ENCODE measurements at places on chromosomes 5 and 9.

GRCh38 chr5:140345919-140346347, 470 bp downstream of the HBEGF start:
- DNase-seq, result peak; percentile 86

DNA sequence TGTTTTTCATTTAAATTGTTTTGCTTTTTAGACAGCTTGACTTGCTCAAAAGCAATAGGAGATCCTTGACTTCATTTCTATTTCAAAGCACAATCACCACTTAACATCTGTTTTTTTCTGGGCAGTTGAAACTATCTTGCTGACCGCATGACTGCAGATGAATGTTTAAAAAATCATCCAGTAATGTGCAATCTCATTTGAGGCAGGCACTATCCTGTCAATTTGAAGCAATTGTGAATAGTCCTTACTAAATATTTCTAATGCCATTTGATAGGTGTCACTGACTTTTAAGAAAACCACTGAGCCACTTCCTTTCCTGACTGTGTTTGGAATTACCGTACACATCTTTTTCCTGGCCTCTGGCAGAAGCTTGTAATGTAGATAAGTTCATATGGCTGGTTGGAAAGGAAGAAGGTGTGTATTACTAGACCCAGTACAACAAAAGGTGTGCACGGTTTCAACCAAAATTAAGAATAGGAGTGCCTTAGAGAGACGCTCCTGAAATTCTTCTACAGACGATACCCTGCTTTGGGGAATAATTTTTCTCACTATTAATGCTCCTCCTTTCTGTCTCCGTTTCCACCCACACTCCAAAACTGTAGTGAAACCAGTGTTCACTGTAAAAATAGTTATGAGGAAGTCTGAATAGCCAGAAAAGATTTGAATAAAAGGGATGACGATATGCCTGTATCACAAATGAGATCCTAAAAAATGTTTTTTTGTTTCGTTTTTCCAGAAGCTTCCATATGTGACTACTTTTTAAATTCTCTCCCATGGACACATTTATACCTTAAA, 136.7 kb upstream of the MOCS2 start:
- peak; percentile 74 for DNase-seq

GRCh38 chr5:82719368-82719767, 357.8 kb downstream of the TMEM167A start:
- DNase-seq, result no peak

DNA sequence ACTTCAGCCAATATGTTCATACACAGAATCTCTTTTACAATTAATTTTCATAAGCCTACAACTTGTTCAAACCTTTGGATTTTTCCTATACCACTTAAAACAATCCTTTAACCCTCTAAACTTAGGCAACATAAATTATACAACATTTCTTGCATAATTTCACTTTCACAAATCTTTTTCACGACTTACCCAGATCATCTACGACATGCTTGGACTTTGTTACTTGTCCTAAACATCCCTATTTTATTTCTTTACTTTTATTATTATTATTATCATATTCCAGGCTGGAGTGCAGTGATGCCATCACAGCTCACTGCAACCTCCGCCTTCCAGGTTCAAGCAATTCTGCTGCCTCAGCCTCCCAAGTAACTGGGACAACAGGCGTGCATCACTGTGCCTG, 68.0 kb downstream of the CACNA1B start:
- DNase-seq, result no peak

DNA sequence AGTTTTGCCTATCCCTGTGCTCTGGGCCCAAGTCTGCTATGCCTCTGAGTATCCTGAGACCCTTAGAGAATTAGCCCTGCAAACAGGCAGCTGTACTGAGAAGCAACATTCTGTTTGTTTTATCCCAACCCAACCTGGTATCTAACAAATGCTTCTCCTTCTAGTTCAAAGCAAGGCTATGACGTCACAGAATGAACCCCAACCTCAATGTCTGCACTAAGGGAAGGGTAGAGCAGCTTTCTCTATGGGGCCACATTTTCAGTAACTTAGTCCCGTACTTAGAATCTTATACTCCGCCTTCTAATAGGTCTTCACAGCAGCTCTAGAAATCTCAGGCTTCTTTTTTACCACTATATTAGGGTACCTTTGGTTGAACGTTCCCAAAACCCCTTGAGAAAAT, 169.6 kb downstream of the TSSK1B start:
- DNase-seq, result no peak

DNA sequence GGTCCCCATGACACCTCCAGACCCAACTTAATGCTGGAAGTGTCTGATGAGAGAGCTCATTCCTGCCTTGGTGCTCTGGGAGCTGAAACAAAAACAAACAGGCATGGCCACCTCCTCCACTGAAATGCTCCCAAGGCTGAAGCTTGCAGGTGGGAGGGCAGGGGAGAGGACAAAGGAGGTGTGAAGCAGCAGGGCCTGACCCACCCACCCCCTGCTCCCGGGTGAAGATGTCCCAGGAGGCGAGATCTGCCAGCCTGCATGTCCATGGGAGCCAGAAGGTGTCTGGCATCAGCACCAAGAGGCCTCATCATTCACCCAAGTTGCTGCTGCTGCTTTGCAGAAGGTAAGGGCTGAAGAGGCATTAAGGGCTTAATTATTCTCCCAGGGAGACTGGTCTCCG, 4.2 kb upstream of the CCIN start:
- DNase-seq, result peak; percentile 5

DNA sequence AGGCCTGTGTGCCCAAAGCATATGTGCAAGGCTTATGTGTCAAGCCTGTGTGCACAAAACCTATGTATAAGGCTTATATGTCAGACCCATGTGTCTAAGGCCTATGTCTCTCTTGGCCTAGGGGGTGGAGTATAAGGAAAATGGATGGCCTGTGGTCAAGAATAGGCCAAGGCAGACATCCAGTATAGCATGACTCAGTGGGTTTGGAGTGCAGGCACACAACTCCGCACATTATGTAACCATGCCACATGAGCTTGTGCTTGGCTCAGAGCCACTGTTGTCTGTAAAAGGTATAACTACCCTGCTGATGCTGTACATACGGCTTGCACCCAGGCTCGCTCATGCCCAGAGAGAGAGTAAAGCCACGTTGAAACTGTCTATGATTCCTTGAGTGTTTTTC, 626.4 kb upstream of the NUDT12 start:
- no peak for DNase-seq

DNA sequence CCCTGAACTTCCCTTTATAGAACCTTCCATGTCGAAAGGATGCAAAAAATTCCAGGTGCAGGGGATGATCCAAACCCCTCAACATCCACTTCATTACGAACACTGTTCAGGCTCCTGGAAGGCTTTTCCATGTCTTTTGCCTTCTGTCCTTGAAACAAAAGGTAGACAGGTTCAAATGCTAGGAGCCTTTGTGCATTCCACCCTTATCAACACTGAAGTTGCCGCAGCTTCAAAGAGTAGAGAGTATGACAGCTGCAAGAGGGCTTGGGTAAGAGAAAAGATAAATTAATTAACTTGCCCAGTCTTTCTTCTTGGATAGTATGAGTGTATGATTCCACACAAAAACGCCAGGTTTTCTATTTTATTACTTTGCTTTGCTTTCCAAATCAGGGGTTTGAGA, 269.1 kb upstream of the MSX2 start:
- DNase-seq, result no peak

DNA sequence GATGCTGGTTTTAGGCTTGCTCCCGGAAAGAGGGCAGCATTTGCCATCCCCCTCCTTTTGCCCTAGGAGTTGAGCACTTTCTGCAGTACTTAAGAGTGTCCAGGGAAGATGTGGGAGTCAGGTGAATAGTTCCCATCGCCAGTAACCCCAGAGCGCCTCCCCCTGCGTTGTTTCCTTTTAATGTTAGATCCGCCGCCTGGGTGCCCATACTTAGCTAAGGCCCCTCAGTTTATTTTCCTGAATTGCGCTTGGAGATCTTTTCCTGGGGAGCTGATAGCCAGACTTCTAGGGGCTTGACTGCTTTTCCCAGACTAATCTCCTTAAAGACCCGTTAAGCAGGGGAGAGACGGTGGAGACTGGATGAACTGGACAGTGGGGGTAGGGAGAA, 377 bp upstream of the PCDHAC2 start:
- DNase-seq, result no peak

DNA sequence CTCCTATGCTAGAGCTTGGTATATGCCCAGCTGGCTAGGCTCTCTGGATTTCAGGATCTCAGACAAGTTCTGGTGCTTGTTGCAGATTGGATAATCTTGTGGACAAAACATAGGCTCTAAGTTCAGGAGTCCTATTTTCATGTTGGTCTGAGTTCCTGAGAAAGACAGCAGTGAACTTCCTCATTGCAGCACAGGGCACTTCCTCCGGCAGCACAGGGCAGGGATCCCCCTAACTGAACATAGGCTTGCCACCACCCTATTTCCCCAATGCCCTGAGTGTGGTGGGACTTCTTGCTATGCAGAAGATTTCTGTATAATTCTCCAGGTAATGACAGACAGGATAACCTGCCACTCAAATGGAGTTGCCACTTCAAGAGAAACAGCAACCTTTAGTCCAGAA, 220.1 kb downstream of the PIK3R1 start:
- DNase-seq, result no peak

DNA sequence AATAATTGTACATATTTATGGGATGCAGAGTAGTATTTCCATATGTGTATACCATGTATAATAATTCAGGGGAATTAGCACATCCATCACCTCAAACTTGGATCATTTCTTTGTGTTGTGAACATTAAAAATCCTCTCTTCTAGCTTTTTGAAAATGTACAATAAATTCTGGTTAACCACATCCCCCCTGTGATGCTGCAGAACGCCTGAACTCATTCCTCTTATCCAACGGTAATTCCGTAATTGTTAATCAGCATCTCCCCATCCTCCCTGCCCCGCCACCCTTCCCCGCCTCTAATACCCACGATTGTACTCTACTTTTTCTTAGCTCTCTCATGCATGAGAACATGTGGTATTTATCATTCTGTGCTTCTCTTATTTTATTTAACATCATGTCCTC, 127.7 kb upstream of the ANKRD55 start:
- no peak for DNase-seq

DNA sequence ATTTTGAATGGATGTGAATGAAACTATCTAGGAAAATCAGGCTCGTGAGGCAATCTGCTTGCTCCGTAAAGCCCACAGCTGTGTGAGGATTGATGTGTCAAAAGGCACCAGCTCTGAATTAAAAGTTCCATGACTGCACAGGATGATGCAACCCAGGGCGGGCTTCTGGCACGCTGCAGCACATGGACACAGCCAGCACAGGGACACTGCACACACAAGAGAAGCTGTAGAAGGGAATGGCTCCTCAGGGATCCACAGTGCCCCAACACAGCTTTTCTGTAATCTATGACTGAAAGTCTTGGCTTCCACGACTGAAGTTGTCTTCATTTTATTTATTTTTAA, 151.0 kb downstream of the GCNT1 start:
- DNase-seq, result peak; percentile 89

GRCh38 chr5:172063463-172064235, 57.2 kb upstream of the FBXW11 start:
- no peak for DNase-seq

DNA sequence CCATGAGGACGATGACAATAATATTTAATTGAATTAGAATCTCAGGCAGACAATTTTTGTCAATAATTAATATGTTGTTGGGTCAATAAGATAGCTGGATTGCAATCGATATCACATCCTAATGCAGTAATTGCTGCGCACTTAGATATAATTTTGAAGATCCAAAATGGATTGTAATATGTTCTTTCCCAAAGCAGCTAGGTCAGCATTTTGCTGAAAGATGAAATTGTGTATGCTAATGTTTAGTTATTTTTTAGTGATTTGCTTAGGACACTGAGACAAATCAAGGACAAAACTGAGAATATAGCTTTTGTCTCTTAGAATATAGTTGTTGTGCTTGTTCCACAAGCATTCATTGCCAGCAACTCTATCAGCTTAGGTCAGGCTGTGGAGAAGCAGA, 389.9 kb downstream of the MTRR start:
- no peak for DNase-seq

DNA sequence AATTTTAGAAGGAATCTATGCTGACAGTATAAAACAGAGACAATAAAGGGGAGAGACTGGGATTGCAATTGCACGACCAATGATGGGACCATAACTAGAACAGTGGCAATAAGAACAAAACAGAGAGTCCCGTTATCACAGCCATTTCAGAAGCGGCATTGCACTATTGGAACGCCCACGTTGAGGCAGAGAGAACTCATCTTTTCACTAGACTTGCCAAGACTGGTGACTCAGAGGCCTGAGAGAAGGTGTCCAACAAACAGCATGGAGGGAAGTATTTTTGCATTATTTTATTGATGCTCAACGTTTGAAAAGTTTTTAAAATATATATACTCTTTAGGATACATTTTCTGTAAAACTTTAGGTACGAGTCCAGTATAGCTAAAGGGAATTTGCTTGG, 737.7 kb downstream of the TLE1 start:
- DNase-seq, result no peak

- peak; percentile 40 for DNase-seq
These were observed 97.9 kb downstream of the YIPF5 start for GRCh38 chr5:144072518-144072927.

GRCh38 chr9:84000186-84000585, 19.6 kb downstream of the RMI1 start:
- DNase-seq, result peak; percentile 13

DNA sequence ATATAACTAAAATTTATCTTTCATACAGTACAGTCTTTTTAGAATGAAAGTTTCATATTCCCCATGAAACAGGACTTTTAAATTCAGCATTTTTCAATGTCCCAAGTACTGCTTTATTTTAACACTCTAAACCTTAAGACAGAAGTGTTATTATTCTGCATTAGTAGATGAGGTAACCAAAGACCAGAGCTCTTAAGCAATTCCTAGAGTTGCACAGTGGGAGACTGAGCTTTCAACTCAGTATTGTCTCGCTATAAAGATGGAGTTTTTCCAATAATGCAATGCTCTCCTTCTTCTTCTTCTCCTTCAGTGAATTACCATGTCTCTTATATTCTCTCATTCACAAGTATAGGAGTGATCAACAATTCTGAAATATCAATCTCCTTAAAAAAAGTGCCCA, 479.7 kb downstream of the CETN3 start:
- DNase-seq, result no peak

GRCh38 chr9:104572612-104573011, 3.6 kb downstream of the OR13C8 start:
- no peak for DNase-seq

DNA sequence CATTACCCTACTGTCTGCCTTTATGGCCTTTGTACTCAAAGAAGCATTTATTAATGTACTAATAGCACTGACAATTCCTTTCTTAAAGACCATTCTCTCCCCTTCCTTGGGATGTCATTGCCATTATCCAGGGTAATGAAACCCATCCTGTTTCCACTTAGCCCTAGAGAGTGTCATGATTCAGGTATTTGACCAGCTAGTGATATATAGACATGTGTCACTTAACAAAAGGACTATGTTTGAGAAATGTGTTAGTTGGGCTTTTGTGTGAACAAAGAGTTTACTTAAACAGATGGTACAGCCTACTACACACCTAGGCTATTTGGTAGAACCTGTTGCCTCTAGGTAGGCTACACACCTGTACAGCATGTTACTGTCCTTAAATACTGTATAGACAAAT, 2.0 kb downstream of the ATP6V0E1 start:
- DNase-seq, result no peak

- peak; percentile 22 for DNase-seq
These were observed 25.9 kb upstream of the ECM2 start for GRCh38 chr9:92561374-92562330.
